ENCODE measurements at places on chromosomes 16 and 17. TPM values are rescaled to one million over a fixed set of nuclear protein-coding genes. Genes with fewer than 3 reads are reported as not detected.

Gene SAMD14
- 9.6 TPM for total RNA-seq

- DNase-seq, result no peak
Observed at GRCh38 chr17:80036715-80037477, 454 bp downstream of the CCDC40 start.

Gene MLX
- total RNA-seq, result 27.1 TPM

Gene MPV17L
- total RNA-seq, result 2.6 TPM

- no peak for DNase-seq
Observed at GRCh38 chr17:44044071-44044470, 22.4 kb downstream of the LSM12 start.

- DNase-seq, result no peak
Observed at GRCh38 chr16:17301184-17301583, 169.6 kb downstream of the XYLT1 start.

DNA sequence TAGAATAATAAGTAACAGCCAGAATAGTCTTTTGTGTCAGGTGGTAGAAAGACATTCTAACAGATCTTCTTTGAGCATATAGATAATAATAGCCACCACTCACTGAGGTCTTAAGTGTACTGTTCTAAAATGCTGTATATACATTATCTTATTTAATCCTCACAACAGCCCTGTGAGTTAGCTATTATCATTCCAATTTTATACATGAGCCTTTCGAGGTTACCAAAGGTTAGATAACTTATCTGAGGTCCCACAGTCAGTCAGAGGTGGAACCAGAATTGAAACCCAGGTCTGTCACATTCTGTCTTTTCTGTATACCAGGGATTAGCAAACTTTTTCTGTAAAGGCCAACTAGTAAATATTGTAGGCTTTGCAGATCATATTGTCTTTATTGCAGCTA, 23.2 kb downstream of the REXO5 start:
- DNase-seq, result no peak

Gene OR2C1
- total RNA-seq, result not detected

DNA sequence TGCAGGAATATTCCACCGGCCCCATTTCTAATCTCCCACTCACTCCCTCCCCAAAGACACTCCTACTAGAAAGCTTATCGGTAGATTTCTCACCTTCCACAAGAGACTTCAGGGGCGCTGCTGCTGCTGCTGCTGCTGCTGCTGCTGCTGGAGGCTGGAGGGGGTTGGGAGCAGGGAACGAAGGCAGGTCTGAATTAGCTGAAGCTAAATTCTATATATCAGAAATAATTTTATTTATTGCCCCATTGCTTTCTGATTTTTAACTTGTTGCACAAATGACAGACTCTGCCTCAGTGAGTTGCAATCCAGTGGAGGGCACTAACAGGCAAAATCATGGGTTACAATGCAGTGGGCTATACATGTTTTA, 25.8 kb upstream of the HLF start:
- no peak for DNase-seq

Gene TOP2A
- 26.8 TPM for total RNA-seq

Gene MYH1
- total RNA-seq, result not detected

Gene ICAM2
- 1,319 TPM for total RNA-seq

GRCh38 chr16:1778200-1779179, 3.9 kb downstream of the SPSB3 start:
- DNase-seq, result no peak

Gene TBC1D3B
- total RNA-seq, result 1.3 TPM

Gene HOXB13
- total RNA-seq, result not detected

DNA sequence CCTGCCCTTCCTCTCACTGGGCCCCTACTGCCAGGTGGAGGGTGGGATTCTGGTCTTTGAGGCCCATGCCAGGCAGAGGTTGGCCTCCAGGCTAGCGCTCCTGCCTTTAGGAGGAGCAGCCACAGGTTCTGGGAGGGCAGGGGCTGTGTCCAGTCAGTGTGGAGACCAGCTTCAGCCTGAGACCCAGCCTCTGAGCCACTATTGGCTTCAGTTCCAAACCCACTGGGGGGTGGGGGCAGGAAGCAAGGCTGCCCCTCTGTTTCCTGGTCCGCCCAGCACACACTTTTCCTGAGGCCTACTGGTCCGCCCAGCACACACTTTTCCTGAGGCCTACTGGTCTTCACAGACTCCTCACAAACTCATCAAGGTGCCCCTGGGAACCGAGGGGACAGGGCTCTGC, 16.4 kb downstream of the SLC5A10 start:
- no peak for DNase-seq

- DNase-seq, result peak; percentile 18
Observed at GRCh38 chr17:44417553-44417952, 28.1 kb upstream of the ITGA2B start.
